AG08395 (cell line): ENCODE measurements at places on chromosomes 16 and 17.

- no peak for DNase-seq
Measured at GRCh38 chr17:46887717-46888116, 35.2 kb upstream of the GOSR2 start.

DNA sequence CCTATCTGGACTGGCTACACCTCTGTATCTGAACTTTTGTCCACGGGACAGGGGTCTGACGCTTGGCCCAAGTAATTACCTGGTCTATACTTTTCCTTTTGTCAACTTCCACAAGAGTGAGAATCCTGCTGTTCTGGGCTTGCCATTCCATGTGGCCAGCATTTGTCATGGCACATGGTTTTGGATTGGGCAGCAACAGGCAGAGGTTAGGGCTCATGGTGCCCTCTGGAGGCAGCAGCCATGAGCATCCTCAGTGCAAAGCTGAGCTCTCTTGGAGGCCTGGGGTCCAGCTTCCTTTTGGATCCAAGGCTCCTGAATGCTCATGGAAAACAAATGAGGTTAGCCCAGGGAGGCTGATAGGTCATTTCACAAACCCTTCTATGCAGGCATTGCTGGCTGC, 7.5 kb upstream of the EDC4 start:
- peak; percentile 56 for DNase-seq

GRCh38 chr16:21120976-21121520, 29.6 kb downstream of the DNAH3 start:
- DNase-seq = no peak

DNA sequence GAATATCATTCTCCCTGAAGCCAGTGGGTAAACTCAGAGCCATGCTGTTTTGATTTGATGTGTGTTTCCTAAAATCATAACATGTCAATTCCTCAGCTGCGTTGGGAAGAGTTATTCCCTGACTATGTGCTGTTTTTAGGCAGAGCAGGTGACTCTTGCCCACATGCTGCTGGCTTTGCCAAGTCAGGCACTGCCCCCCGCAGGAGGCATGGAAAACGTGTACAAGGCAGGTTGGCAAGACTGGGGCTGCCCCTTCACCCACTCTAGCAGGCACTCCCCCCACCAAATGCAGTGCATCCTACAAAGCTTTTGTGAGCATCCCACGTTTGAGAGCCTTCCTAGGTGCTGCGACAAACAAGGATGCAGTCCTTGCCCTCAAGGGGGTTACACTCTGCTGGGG, 38.3 kb upstream of the NAT9 start:
- no peak for DNase-seq

GRCh38 chr16:85752511-85753420, 1.9 kb upstream of the C16orf74 start:
- no peak for DNase-seq

- no peak for DNase-seq
Measured at GRCh38 chr16:81449241-81449640, 4.6 kb downstream of the CMIP start.

GRCh38 chr17:59812139-59812538, 80.6 kb downstream of the TUBD1 start:
- no peak for DNase-seq

DNA sequence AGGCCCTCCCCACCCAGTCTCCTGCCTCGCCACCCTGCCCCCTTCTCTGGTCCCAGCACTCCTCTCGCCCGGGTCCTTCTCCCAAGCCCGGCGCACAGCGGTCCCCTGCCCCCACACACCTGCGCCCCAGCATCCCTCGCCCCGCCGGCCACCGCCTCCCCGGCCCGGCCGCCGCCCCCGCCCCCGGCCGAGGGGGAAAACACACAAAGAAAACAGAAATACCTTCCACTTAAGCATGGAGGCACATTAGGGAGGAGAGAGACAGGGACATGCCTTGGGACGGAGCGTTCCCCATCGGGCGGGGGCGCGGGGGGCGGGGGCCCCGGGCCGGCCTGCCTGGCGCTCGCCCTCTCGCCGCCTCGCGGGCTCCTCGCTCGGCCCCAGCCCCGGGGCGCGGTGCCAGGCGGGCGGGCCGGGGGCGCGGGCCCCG, 326 bp downstream of the SRCIN1 start:
- DNase-seq = no peak

- peak; percentile 34 for DNase-seq
Measured at GRCh38 chr16:72961115-72961832, 86.7 kb downstream of the ZFHX3 start.

GRCh38 chr17:74097450-74098135, 105.9 kb upstream of the RPL38 start:
- no peak for DNase-seq

GRCh38 chr16:85990861-85991301, 91.9 kb downstream of the IRF8 start:
- no peak for DNase-seq

DNA sequence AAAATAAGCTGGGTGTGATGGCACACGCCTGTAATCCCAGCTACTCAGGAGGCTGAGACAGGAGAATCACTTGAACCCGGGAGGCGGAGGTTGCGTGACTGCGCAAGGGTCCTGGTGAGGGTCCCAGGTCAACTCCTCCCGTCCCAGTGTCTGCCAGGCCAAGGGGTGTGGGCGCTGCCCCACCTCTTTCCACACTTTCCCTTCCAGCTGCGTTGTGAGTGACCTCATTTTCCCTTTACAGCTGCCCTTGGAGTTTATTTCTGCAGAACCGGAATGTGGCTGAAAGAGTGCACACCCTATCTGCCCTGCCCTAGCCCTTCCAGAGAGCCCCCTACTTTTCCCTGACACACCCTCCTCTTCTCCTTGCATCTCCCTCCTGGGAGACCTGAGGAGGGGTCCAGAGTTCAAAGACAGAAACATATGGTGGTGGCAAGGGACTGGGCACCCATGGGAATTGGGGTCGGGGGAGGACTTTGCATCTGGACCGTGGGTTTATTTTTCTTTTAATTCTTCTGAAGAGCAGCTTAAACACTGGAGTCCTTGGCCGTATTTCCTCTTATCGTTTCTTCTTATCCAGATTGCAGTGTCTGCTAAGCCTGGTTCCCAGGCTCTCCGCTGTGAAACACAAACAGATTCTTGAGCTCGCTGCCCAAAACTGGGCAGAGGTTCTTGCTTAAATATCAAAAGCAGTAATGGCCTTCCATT, 20.9 kb downstream of the MRC2 start:
- no peak for DNase-seq

DNA sequence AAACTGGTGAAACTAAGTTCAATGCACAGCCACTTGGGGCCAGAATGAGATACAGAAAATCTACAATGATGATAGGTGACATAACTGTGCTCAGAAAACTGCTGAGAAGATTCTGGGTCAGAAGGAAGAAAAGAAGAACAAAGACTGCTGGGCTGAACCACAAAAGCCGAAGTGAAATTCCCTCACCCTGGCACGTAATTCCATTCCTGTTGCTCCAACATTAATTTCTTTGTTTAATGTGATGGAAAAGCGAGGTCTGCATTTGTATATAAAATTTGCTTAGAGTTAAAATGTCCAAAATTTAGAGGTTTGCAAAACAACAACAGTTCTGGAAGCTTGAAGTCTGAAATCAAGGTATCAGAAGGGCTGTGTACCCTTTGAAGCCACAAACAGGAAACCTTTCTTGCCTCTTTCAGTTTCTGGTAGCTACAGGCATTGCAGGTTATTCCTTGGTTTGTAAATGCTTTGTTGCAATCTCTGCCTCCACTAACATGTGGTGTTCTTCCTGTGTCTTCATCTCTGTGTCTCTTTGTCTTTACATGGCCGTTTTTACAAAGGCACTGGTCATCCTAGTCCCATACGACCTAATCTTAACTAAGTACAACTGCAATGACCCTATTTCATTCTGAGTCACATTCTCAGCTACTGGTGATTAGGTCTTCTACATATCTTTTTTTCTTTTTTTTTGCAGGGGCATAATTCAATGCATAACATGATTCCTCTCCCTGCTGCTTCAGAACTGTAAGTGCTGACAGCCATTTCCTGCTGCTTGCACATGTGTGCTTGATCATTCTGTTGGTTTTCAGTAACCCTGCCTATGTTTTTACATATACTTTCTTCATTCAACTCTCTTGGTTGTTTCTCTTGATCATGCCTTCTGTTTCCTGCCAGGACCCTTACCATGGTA, 603.0 kb upstream of the CDH8 start:
- DNase-seq = no peak
